ENCODE measurements at places on chromosomes 4 and X. TPM values are rescaled to one million over a fixed set of nuclear protein-coding genes. Genes with fewer than 3 reads are reported as not detected.

Gene KCND1
- 10.4 TPM for total RNA-seq

Gene GIMD1
- total RNA-seq = not detected

Gene MTMR8
- 0.85 TPM for total RNA-seq

Gene CCNB3
- 0.53 TPM for total RNA-seq

Gene NAT8L
- total RNA-seq = not detected

Gene GAGE13
- not detected for total RNA-seq

Gene NOX1
- not detected for total RNA-seq

Gene FGFBP2
- total RNA-seq = not detected

Gene INTS6L
- total RNA-seq = 11.9 TPM

Gene MAGEA9B
- total RNA-seq = not detected

Gene DCAF8L2
- not detected for total RNA-seq

Gene RPA4
- 0.43 TPM for total RNA-seq

Gene MAGEB17
- not detected for total RNA-seq
